ENCODE measurements at places on chromosomes 1 and 21. TPM values are rescaled to one million over a fixed set of nuclear protein-coding genes. Genes with fewer than 3 reads are reported as not detected.

IFNLR1 gene
- total RNA-seq = 0.42 TPM

DNA sequence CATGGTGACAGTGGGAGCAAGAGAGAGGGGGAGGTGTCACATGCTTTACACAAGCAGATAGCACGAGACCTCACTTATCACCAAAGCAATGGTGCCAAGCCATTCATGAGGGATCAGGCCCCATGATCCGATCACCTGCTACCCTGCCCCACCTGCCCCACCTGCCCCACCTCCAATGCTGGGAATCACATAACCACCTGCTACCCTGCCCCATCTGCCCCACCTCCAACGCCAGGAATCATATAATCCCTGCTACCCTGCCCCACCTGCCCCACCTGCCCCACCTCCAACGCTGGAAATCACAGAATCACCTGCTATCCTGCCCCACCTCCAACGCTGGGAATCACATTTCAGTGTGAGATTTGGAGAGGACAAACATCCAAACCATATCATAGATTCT is 10.6 kb upstream of the AIRE start:
- peak; percentile 15 for DNase-seq

- DNase-seq = no peak
Measured at GRCh38 chr1:2451741-2452140, 24.3 kb upstream of the PLCH2 start.

S100A8 gene
- total RNA-seq = 185 TPM

DNA sequence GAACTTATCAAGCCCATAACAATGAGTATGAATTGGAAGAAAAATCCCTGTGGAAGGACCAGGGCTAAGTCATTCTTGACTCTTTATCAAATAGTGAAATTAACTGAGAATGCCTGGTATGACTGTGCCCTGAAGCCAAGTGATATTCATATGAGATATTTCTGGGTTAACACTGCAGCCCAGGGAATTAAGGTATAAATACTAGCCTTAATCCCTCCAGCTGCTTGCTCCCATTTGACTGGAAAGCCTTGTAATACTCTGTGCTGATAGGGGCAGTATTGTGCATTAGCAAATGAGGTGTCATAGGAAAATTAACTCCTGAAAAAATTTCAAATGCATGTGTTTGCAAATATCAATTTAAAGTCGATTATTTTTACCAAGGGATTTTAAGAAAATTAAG is 568.8 kb downstream of the LMO4 start:
- DNase-seq = no peak

SESN2 gene
- total RNA-seq = 11.1 TPM

IBA57 gene
- total RNA-seq = 11.1 TPM

GSTM5 gene
- 5.7 TPM for total RNA-seq

- no peak for DNase-seq
Measured at GRCh38 chr21:38864964-38865363, 59.2 kb downstream of the ETS2 start.

DNA sequence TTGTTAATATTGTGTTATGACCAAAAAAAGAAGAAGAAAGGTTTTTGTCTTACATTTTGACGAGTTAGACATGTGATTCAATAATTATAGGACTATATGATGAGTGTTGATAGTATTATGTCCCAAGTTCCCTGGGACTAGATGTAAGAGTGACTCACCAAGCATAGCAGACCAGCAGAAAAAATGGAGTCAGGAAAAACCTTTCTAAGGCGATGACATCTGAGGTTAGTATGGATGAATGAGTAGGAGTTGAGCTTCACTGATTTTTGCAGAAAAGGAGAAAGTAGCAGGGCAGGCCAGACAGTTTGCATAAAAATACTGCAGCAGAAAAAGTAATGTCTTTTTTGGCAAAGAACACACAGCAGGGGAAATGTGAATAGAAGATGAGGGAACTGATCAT is 1041.3 kb upstream of the ADGRL4 start:
- no peak for DNase-seq

PGLYRP4 gene
- not detected for total RNA-seq

GRCh38 chr1:231867607-231868006 is 241.0 kb downstream of the DISC1 start:
- DNase-seq = no peak

GRCh38 chr21:43961382-43961909 is 50.7 kb upstream of the TRAPPC10 start:
- DNase-seq = no peak

SYT11 gene
- total RNA-seq = 49.5 TPM

- no peak for DNase-seq
Measured at GRCh38 chr1:76289692-76290091, 215.1 kb downstream of the ST6GALNAC3 start.

IRF6 gene
- 1.9 TPM for total RNA-seq

PCP4L1 gene
- 1.2 TPM for total RNA-seq

DNA sequence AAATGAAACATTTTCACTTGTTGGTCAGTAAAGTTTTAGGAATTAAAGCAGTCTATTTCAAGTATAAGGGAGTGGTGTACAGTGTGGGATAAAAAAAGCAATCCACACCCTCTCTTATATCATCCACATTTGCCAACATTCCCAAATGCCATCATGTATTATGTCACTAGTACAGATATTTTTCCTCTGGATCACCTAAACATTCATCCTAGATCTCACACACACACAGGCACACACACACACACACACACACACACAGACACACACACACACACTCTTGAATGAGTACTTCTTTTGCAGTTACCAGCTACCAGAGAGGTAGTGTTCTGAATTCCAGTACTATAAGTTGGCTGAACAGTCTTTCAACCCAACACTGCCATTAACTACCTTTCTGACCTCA is 1369.1 kb upstream of the ADGRL4 start:
- DNase-seq = no peak

ETNK2 gene
- total RNA-seq = 18.0 TPM

- DNase-seq = no peak
Measured at GRCh38 chr21:42669041-42669440, 15.6 kb downstream of the PDE9A start.

GRCh38 chr1:43039228-43040055 is 80.8 kb upstream of the SLC2A1 start:
- no peak for DNase-seq

- peak; percentile 86 for DNase-seq
Measured at GRCh38 chr1:15154480-15155036, 1.0 kb downstream of the TMEM51 start.

GRCh38 chr1:240000634-240001033 is 91.0 kb upstream of the FMN2 start:
- DNase-seq = no peak

MTFR1L gene
- total RNA-seq = 59.6 TPM

All from aorta (tissue), 5 donors.